ENCODE measurements at places on chromosomes 5 and 9.

DNA sequence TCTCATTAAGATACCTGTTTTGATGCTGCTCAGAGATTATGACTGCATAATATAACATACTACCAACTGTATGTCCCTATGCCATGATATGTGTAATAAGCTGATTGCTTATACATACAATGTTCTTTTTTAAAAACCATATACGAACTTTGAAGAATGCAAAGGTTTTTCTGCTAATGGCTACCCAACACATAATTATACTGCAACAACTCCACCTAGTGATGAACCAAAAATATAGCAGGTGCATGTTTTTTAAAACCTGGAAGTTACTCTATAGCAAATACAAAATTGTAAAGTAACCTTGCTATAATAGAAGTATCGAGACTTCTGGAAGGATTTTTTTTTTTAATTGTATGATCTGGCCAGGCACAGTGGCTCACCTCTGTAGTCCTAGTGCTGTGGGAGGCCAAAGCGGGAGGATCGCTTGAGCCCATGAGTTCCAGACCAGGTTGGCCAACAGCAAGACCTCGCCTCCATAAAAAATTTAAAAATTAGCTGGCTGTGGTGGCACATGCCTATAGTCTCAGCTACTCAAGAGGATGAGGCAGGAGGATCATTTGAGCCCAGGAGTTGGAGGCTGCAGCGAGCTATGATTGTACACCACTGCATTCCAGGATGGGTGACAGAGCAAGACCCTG lies 49.1 kb downstream of the HOMER1 start:
- no peak for DNase-seq

- no peak for DNase-seq
These were observed 35.2 kb downstream of the MACIR start for GRCh38 chr5:103293719-103294118.

DNA sequence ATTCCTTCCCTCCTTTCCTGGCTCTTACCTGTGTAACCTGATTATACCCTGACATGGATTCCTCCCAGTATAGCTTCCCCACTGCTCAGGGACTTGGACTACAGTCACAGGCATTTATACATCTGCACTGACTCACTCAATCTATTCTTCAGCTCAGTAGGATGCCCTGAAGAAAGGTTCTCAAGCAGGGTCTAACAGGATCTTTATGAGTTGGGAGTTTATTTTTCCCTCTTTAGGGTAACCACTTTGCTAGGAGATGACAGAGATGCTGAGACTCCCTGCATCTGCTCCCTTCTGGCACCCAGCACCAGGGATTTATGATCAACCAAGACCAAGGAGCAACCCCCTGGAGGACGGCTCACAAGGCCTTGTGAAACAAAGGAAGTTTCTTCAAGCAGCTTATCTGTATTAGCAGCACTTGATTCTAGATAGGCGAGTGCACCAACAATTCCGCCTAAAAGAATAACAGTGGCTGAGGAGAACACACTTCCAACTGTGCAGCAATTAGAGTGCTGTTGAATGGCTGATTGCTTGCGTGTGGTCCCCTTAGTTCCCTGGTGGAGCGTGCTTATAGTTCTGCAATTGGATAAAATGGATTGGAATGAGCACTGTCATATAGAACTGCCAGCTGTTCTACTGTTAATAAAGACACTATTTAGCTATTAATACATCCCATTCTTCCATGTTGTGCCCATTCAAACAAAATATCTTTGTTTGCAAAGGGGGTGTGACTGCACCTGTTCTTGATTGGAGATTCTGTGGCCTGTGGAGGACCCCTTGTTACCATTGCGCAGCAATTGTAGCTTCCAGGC lies 482.6 kb downstream of the ZNF608 start:
- DNase-seq = no peak

DNA sequence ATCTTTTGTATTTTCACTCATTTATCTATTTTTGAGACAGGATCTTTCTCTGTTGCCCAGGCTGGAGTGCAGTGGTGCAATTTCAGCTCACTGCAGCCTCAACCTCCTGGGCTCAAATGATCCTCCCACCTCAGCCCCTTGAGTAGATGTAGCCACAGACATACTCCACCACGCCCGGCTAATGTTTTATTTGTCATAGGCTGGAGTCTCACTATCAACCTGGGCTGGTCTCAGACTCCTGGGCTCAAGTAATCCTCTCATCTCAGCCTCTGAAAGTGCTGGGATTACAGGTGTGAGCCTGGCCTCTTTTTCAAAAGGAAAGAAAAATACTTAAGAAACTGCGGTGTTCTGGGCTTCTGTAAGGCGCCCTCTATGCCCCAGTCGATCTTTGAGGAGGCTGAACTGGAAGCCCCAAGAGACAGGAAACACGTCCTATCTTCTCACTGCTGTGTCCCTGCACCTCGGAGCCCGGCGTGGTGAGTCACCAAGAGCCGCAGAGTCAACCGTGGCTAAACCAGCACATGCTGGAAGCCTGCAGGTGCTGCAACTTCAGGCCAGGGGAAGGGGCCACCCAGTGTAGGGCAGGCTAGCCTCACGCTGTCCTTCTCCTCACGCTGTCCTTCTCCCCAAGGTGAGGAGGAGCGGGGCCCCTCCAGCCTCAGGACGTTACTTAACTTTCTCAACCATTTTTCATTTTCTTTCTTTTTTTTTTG lies 15.2 kb upstream of the LHX3 start:
- DNase-seq = no peak

GRCh38 chr5:74851684-74852353 lies 14.4 kb downstream of the FAM169A start:
- no peak for DNase-seq

All from NCI-H1436 treated with DMSO at 0.1 percent for 48 hours (cell line).